GM12878 (cell line): ENCODE measurements at places on chromosomes 13 and 19.

GRCh38 chr13:88526186-88526852 lies 855.1 kb downstream of the SLITRK5 start:
- no peak for DNase-seq

- no peak for DNase-seq
Measured at GRCh38 chr19:38713227-38713649, 31.0 kb downstream of the CAPN12 start.

DNA sequence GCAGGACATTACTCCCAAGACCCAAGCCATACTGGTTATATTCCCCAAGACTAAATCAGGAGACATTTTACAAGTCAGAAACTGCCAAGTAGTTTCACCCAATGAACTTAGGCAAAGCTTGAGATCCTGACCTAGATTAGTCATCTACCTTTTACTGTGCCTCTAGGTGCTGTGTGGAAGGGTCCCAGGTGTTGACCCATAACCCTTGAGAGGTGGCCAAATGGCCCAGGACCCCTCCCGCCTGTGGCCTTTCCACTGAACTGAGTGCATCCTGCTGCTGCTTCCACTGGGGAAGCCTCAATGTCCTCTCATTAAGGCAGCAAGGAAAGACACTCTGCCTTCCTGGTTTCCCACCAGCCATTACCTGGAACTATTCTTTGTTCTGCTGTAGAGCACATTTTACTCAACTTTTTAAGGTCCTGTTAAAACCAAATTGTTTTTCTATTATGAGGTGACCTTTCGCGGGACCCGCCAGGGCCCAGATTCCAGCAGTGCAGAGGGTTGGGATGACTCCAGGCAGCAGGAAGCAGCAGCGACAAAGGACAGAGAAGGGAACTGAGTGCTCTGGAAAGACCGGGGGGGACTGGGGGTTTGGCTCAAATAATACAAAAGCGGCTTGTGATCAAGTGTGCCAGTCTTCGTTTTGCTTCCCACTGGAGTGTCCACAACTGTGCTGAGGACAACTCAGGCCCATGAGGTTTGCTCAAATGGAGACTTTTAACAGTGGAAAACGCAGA lies 27.1 kb downstream of the ANKRD10 start:
- no peak for DNase-seq

DNA sequence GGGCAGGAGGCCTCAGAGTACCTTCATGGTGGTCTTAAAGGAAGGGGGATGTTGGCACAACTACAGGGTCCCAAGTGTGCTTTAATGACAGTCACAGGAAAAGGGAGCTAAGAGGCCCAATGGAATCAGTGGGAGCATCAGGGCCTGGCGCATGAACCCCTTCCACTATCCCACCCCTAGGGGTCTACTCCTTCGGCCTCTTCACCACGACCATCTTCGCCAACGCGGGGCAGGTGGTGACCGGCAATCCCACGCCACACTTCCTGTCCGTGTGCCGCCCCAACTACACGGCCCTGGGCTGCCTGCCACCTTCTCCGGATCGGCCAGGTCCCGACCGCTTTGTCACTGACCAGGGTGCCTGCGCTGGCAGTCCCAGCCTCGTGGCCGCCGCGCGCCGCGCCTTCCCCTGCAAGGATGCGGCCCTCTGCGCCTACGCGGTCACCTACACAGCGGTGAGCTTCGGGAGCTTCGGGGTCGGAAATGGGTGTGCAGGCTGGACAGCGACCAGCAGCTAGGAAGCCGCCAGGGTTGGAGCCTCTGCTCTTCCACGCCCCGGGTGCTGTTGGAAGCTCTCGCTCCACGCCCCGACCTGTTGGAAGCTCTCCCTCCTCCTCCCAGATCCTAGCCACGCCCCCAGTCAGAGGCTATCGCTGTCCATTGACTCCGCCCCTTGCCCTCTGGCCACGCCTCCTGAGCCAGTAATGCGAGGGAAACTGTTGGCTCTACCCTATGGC lies 6.0 kb downstream of the PLPPR2 start:
- no peak for DNase-seq

GRCh38 chr13:70708775-70709174 lies 600.5 kb upstream of the KLHL1 start:
- no peak for DNase-seq
